ENCODE measurements at places on chromosomes 6 and 20. TPM values are rescaled to one million over a fixed set of nuclear protein-coding genes. Genes with fewer than 3 reads are reported as not detected.

Gene SLCO4A1
- total RNA-seq: 2.1 TPM

Gene PLN
- 0.46 TPM for total RNA-seq

Gene ITPR3
- 1.8 TPM for total RNA-seq

Gene PAK5
- total RNA-seq: 33.0 TPM

Gene COX4I2
- total RNA-seq: not detected

Gene AVP
- total RNA-seq: 51.9 TPM

Gene EEF1A2
- 313 TPM for total RNA-seq

Gene SAPCD1
- total RNA-seq: 2.1 TPM

Gene SLC26A8
- total RNA-seq: 9.0 TPM

Gene EDEM2
- 12.0 TPM for total RNA-seq

Gene MRAP2
- 30.4 TPM for total RNA-seq

Gene C6orf52
- total RNA-seq: 0.92 TPM

Gene TCF21
- under 0.01 TPM for total RNA-seq

Gene DAAM2
- total RNA-seq: 30.4 TPM

Gene TUBB1
- total RNA-seq: 0.92 TPM

Gene DUSP15
- total RNA-seq: 12.5 TPM

Gene KCNG1
- 22.8 TPM for total RNA-seq

Gene TINAG
- not detected for total RNA-seq

Gene TTK
- 10.1 TPM for total RNA-seq

Gene C4A
- 45.9 TPM for total RNA-seq

Gene CRIP3
- 6.7 TPM for total RNA-seq

Gene FRK
- 0.92 TPM for total RNA-seq

Gene CHRNA4
- 26.5 TPM for total RNA-seq

Gene CYP21A2
- total RNA-seq: 0.23 TPM

Gene ADGB
- 2.5 TPM for total RNA-seq

Gene PI16
- 1.2 TPM for total RNA-seq

Gene ROMO1
- 66.0 TPM for total RNA-seq

Gene ID4
- 309 TPM for total RNA-seq

Gene DPPA5
- total RNA-seq: not detected

Gene ANGPT4
- total RNA-seq: 0.23 TPM

Gene SLC16A10
- 20.1 TPM for total RNA-seq
